ENCODE measurements at places on chromosomes 2 and 18.

- DNase-seq: no peak
Measured at GRCh38 chr2:12347066-12347493, 369.7 kb upstream of the TRIB2 start.

- DNase-seq: no peak
Measured at GRCh38 chr18:48798334-48799245, 152.2 kb downstream of the SMAD7 start.

DNA sequence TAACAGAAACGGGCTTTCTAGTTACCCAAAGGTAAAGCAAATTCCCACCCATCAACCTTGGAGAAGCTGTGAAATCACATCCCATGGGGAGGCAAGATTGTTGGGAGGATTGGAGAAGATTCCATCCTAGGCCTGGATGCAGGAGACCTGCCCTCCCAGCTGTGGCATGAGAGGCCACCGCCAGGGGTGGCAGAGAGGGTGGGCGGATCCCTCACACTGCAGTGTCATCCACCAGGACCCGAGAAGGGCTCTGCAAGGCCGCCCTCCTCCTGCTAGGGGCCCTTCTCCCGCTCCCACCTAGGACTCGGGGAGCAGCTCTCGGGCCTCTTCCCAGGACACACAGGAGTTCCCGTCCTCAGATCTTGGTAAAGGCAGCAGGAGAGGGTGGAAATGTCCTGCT is 15.5 kb upstream of the ATG16L1 start:
- DNase-seq: no peak

- DNase-seq: no peak
Measured at GRCh38 chr2:43454791-43455190, 141.0 kb downstream of the THADA start.

DNA sequence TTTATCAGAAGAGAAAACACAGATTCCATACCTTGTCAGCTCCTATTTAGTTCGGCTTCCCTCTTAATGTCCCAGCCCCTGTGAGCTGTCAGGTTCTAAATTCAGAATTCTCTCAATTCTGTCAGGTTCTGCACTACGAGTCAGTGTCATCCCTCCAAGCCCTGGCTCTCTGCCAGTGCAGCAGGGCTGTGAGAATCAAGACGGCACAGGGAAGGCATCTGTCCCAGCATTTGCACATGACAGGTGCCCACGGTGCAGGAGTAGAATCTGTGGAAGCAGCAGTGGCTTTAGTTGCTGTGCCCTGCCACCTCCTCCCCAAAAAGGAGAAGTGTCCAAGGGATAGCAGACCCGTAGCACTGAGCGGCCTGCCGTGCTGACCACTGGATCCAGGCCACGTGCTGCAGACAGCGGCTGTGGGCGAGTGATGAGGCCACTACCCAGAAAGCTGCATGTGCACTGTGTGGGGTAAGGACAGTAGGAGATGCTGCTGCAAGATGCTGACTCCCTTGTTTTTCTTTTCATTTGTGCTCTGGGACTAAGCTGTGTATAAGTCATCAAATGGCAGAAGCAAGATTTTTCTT is 12.8 kb downstream of the RBFA start:
- DNase-seq: no peak
